Suppressor macrophage (primary cell): ENCODE measurements at places on chromosomes 5 and 9.
A peak's percentile ranks its signal among the peaks of the same experiment; 100 is the strongest.

- no peak for DNase-seq
Measured at GRCh38 chr9:89935801-89936200, 331.0 kb downstream of the GADD45G start.

DNA sequence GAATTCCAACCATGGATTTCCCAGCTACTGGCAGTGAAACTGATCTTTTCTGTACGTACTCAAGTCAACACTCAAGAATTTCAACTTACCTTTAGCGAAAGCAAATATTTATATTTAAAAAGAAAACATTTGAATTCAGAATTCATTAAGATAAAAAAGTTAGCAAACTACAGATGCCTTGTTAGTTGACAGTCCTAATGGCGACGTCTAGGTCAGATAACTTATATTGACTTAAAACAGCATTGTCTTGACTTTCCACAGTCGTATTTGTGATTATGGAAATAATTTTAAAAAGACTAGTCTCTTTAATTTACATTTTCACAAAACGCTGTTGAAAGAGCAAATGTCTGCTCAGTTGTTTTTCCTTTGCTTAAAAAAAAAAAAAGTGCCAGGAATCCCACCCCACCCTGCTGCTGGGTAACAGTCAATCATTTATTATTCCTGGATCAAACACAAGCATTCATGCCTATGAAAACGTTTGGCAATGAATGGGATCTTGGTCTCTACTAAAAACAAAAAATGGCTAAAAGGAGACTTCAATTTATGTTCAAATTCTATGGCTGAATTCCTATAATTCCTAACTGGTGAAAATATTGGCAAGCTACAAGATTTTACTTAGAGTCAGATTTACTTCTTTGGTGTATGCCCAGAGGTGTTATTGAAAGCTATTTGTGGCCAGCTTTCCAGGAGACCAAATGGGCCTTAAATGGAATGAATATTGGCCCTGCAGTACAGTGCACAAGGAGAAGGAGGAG is 22.0 kb downstream of the OR2S2 start:
- DNase-seq, result no peak

GRCh38 chr5:170538696-170539586 is 35.1 kb downstream of the KCNIP1 start:
- peak; percentile 90 for DNase-seq

DNA sequence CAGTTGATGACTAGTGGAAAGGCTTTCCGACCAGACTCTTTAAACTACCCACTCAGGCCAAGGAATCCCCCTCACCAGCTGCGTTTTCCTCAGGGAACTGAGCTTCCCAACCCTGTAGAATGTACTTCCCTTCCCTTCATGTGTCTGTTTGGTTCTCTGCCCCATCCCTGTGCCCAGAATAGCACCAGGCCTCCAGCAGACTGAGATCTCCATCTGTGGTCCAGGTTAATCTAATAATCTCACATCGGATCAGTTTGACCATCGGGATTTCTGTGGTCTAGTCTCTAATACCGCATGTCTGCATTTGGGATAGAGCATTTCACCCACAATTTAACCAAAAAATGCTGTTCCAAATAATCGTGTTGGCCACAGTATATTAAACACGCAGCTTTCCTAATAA is 237.2 kb downstream of the ROR2 start:
- DNase-seq, result no peak

GRCh38 chr5:6434731-6435130 is 13.9 kb upstream of the UBE2QL1 start:
- DNase-seq, result no peak

DNA sequence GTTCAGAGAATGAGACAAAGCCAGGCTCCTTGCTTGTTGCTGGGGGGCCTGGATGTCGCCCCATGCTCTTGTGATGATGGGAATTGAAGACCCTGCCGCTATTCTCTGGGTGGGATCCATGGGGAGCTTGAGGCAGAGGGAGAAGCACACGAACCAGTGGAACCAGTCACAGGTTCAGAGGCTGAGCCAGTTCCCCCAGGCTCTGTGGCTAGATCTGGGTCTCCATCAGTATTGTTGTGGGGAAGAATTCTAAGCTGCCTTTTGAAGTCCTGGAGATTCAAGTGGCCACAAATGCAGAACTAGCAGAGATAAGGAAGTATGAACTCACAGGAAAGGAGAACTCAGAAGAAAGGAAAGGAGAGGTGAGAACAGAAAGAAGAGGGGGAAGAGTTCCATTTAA is 219.4 kb downstream of the MSX2 start:
- no peak for DNase-seq

DNA sequence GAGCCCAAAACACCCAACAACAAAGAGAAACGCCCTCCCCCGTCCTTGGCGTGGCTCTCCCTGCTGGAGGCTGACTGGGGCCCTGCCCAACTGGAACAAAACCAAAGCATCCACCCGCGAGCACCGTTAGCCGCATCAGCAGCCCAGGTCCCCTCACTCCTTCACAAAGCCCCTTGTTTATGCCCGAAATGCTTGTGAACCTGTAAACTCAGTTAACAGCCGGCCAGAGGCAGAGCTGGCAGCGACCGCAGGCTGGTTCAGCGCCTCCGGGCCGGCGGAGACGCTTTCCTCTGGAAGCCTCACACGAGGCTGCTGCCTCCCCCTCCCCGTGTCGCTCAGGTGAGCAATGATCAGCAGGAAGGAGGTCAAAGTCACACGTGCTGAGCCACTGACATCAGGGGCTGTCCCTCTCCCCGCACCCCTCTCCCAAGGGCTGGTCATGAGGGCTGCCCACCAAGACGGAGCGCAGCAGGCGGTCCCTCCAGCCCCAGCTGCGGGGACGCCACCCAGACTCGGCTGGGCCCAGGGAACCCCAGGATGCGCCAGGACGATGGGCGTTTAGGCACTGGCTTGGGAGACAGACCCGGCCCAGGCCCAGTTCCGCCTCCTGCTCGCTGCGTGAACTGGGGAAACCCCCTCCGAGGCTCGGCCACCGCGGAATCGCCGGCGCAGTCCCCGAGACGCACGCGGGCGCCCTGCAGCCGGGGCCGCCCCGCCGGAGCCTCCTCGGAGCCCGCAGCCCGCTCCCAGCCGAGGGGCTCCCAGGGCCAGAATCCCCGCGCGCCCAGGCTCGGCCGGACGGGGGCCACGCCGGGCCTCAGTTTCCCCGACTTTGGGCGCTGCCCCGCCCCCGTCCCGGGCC is 563 bp downstream of the SNAPC4 start:
- DNase-seq, result peak; percentile 73

DNA sequence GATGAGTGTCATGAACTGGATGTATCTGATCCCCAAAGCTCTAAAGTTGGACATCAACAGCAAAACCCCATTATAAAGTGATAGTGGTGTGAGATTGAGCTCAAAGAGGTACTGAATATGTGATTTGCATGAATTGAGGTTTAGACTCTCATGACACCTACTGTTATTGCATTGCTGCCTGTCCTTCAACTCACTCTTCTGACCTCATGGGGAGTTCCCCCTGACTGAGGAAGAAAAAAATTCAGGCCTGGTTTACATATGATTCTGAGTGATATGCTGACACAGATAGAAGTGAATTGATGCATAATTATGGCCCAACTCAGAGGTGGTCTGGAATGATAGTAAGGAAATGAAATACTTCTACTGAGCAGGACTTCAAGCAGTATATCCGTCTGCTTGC is 76.2 kb upstream of the CHD1 start:
- peak; percentile 50 for DNase-seq

DNA sequence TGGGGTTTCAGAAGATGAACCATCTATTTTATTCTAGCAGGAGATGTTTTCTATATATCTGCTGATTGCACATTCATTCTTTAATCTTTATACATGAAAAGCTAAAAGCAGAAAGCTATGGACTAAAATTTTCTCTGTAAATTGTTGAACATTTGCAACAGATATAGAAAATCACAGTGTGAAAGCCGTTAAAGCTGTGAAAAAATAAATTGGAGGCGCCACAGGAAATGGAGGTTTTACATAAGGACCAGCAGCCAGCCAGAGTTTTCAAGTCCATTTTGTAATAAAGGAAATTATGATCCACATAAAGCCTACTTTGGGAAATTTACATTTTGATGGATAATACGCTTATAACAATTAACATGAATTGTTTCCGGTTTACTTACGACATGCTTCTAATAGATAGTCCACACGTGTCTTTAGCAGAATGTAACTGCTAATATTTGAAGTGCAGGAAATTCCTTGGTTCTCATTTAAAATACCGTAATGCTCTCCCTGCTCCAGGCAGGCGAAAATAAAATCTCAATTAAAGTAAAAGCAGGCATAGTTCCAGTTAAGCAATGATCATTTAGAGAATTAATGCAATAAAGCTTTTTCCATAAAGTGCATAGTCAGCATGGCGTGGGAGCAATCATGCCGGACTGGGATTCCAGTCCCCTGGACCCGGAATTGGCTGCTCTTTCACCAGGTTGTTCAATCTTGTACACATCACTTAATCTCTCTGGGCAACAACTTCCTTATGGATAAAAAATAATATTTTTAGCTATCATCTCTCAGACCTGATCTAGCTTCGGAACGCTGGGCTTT is 445.4 kb downstream of the ZNF608 start:
- no peak for DNase-seq

DNA sequence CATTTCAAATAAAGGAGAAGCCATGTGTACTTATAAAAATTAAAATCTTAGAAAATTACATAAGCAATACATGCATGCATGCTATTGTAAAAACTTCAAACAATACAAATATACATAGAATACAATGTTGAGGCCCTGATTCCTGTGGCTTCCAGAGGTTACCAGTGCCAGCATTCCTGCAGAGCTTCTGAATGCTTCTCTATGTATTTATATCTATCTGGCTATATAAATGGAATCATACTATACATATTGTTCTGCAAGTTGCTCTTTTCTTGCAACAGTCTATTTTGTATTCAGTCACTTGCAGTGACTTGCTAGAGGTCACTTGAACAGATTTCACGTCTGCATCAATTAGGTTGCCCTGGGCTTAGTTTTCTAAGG is 3.2 kb upstream of the IL12B start:
- no peak for DNase-seq

GRCh38 chr5:78806544-78806943 is 158.0 kb upstream of the LHFPL2 start:
- no peak for DNase-seq

GRCh38 chr9:134224127-134224526 is 59.8 kb upstream of the RNU6ATAC start:
- DNase-seq, result no peak

DNA sequence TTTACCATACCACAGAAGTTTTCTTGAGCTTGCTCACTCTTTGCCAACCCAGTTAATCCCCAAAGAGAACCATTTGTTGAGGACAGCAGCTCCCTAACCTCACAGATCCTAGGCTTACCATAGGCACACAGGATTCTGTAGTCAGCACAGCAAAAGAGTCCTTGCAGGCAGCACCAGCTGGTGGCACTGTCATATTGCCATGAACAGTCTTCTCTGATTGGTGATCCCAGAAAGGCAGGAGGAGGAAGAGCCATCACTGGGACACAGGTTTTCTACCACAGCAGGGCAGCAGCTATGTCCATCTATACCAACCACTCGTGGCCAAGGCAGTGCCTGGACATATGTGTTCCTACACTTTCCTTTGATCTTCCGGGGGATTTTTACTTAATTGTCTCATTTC is 297.1 kb upstream of the CD180 start:
- DNase-seq, result peak; percentile 46
